ENCODE measurements at places on chromosomes 13 and 19. TPM values are rescaled to one million over a fixed set of nuclear protein-coding genes. Genes with fewer than 3 reads are reported as not detected.

The ZNF616 gene
- total RNA-seq, result 18.6 TPM

The MYBPC2 gene
- total RNA-seq, result not detected

The MIDN gene
- total RNA-seq, result 34.0 TPM

The ZNF573 gene
- 30.5 TPM for total RNA-seq

The ASF1B gene
- total RNA-seq, result 3.0 TPM

The IGFL2 gene
- 0.47 TPM for total RNA-seq

The RHPN2 gene
- 0.14 TPM for total RNA-seq

DNA sequence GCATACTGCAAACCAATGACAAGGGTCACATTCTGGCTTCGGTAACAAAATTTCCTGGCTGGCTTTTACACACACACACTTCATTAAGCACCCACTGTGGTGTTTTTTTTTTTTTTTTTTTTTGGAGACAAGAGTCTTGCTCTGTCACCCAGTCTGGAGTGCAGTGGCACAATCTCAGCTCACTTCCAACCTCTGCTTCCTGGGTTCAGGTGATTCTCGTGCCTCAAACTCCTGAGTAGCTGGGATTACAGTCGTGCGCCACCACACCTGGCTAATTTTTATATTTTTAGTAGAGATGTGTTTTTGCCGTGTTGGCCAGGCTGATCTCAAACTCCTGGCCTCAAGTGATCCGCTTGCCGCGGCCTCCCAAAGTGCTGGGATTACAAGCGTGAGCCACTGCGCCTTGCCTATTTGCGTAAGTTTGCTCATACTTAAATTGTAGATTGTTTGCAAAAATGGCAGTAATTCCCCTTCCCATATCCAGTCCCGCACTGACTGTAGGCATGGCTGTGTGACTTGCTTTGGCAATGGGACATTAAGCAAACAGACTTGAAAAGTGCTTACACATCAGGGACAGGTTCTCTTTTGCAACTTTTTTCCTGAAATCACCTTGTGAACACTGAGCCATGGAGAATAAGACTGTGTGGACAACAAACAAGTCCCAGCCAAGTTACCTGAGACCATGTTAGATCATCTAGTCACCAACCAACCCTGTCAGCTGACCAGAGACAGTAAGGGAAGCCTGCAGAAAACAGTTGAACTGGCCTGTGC lies 42.1 kb upstream of the EBPL start:
- DNase-seq, result no peak

GRCh38 chr13:79401259-79402070 lies 4.6 kb downstream of the RBM26 start:
- peak; percentile 47 for DNase-seq

GRCh38 chr13:31168166-31168565 lies 6.5 kb upstream of the HSPH1 start:
- no peak for DNase-seq

DNA sequence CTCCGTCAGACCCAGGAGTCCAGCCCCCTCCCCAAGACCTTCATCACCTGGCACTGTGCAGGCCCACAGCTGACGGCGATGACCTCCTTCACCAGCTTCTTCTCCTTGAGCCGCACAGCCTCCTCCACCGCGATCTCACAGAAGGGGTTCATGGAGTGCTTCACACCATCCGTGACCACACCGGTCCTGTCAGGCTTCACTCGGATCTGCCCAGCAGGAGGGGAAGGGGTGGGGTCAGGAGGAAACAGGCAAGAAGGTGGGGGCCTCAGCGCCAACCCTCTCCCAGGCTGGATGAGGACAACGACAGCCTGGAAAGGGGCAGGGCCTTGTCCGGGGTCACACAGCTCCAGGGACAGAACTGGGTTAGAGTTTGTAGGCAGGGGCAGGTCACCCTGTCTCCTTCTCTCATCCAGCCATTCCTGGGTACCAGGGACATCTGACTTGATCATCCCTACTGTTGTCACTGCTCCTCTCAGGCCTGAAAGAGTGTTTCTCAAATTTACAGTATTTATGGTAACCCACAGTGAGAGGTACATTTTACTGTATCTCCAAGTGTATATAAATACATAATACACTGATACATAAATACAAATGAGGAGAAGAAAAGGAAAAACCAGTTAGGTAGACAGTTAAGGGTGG lies 12.0 kb downstream of the ETFB start:
- no peak for DNase-seq

GRCh38 chr19:32318884-32319520 lies 26.4 kb upstream of the ZNF507 start:
- DNase-seq, result no peak

DNA sequence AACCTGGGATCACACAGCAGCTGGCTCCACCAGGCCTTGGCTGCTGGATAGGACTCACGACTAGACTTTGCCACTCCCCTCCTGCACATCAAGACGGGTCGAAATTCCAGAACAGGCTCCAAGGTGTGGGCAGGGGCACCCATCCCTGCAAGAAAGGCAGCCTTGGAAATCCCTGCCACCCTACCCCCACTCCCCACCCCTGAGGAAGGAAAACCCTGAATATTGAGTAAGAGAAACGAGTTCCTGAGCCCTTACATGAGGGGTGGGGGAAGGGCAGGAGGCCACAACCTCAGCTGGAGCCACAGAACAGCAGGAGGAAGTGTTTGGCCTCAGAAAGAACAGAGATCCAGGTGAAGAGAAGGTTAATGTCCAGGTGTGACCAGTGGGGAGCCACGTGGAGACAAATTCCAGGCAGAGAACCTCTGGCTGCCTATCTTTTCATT lies 20.1 kb downstream of the DEDD2 start:
- DNase-seq, result no peak

- no peak for DNase-seq
These were observed 58.7 kb downstream of the MRPL57 start for GRCh38 chr13:21235174-21235573.

GRCh38 chr13:113930671-113931637 lies 42.9 kb downstream of the C13orf46 start:
- DNase-seq, result no peak

DNA sequence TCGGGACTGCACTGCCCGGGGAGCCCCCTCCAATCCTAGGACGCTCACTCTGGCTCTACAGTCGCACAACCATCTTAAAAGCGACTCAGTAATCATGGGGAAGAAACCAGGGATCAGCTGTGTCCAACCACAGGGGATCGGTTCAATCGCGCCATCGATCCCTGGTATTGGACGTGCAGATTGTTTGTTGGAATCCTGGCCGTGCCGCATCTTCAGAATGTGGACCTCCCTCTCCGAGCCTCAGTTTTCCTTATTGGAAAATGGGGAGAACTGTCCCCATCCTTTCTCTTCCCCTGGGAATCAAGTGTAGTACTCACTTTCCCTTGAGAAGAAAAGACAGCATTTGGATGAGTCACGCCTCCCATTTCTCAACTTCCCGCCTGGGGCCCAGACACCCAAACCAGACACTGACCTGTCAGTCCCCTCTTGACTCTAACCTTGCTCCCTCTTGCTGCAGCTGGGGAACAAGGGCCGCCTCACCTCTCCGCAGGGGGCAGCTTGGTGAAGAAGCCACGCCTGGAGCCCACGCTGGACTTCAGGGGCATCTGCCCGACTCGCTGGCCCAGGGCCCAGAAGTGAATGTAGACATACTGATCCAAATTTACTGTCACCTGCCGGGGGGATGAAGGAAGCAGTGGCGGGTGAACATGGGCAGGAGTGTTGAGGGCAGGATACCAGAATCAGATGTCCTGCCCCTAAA lies 17.6 kb downstream of the EMP3 start:
- DNase-seq, result no peak

DNA sequence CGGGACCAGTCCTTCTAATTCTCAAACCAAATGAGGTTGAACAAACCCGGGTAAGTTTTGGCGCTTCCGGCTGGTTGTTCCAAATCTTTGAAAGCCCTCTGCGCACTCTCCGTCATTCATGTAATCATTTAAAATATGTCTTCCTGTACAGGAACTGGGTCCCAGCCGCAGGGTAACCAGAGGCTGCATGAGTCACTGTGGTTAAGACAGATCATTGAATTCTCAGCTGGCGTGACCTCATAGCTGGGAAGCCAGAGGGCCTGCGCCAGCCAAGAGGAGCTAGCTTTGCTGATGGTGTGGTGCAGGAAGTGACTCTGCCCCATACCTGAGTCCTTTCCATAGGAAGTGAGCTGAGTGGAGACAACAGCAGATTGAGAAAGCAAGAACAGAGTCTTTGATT lies 135.2 kb downstream of the TSHZ3 start:
- peak; percentile 92 for DNase-seq

- DNase-seq, result no peak
These were observed 1.2 kb downstream of the DAPK3 start for GRCh38 chr19:3969435-3970312.

DNA sequence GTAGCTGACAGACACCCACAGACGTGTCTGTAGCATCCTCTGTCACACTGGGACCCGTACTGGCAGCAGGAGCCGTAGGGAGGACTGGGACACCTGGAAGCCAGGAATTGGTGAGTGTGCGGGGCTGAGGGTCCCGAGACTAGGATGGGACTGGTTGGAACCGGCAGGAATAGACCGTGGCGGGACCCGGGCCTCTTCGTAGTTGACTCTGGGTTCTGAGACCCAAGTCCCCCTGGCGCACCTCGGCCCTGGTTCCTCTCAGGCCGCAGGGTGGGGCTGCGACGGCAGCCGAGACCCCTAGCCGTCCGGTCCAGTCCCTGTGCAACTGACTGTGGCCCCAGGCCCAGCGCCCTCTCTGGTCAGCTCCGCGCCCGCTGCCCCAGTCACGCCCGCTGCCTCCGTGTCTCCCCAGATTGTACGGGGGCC lies 64.7 kb downstream of the ZNF823 start:
- DNase-seq, result no peak

DNA sequence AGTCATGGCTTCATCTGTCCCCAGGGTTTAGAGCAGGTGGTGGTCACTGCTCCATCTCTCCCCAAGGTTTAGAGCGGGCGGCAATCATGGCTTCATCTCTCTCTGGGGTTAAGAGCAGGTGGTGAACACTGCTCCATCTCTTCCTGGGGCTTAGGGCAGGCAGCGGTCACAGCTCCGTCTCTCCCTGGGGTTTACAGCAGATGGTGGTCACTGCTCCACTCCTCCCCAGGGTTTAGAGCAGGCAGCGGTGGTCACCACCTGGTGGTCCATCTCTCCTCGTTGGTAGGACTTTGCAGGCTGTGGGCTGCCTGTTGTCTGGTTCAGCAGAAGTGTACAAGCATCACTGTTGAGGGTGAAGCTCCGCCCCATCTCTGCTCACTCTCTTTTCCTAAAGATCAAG lies 52.8 kb upstream of the ARHGEF7 start:
- no peak for DNase-seq

DNA sequence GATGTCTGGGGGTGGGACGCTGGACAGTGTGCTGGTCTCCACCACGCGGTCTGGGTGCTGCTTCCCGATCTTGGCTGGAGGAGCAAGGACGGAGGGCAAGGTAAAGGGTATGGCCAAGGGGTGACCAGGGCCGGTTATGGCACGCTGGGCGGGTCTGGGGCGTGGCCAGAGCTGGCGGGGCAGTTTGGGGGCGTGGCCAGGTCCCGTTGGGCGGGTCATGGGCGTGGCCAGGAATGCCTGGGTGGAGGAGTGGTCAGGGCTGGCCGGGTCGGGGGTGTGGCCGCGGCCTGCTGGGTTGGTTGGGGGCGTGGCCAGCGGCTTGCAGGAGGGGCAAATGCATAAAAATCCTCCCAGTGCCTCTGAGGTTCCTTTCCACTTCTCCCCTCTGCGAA lies 19.2 kb downstream of the GPX4 start:
- no peak for DNase-seq

GRCh38 chr19:42386974-42387707 lies 3.0 kb downstream of the CNFN start:
- peak; percentile 62 for DNase-seq

DNA sequence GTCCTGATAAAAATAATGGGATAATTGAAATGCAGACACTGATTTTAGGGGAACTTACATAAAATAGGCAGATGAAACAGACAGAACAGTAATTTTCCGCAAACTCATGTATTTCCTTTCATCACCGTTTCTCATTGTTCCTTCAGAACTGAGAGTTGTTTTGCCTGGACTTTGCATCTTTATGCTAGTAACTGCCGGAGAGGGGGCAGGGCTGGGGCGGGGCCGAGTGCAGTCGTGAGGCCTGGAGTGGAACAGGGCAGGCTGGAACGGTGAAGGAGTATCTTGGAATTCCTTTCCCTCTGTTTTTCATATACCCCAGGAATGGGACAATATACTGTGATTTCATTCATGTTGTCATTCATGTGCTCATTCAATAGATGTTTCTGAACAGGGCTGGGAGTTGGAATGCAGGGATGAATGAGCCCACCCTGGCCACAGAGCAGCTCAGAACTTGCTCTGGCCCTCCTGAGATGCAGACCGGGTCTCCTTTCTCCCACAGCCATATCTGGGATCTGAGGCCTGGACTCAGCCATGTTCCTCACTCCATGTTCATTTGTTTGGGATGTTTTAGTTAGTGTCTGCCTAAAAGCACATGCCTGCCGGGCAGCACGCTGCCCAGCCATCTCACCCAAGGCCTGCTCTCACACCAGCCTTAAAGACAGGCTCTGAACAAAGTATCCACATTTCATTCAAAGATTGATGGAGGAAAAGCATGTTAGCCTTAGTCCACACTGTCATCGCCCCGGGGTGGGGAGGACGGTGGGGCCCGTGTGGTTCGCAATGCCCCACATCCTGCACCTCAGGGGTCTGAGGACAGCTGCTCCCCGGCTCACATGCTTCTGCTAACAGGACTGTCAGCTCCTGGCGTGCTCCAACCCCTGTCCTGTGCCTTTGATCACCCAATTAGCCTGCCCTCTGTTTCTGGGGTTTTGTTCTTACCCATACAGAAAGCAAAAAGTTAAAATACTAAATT lies 92.9 kb downstream of the SOX1 start:
- DNase-seq, result no peak

DNA sequence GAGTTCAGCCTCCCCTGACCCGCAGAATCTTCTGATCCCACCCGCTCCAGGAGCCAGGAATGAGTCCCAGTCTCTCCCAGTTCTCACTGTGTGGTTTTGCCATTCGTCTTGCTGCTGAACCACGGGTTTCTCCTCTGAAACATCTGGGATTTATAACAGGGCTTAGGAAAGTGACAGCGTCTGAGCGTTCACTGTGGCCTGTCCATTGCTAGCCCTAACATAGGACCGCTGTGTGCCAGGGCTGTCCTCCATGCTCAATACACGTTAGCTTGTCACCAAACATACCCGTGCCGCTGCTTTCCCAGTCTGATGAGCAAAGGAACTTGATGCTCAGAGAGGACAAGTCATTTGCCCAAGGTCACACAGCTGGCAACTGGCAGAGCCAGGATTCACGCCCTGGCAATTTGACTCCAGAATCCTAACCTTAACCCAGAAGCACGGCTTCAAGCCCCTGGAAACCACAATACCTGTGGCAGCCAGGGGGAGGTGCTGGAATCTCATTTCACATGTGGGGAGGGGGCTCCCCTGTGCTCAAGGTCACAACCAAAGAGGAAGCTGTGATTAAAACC lies 1.1 kb upstream of the APOE start:
- DNase-seq, result no peak

- no peak for DNase-seq
These were observed 11.7 kb upstream of the ACTN4 start for GRCh38 chr19:38635483-38636399.

GRCh38 chr19:56942756-56943155 lies 102.2 kb upstream of the PEG3 start:
- DNase-seq, result no peak

DNA sequence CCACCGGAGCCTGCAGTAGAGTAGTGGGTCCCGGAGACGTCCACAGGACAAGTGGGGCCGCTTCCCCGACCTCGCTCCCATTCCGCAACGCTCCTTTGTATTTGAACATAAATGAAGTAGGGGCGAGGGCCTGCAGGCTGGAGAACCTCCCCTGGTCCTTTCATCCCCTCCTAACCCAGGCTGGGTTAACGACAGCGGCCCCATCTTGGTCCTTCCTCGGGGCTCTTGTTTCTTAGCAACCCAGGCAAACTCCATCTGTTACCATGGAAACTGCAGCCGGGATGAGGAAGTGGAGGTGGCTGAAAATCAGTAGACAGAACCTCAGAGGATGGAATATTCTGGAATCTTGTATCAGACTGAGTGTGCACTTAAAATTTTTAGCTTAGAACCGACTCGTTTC lies 132.6 kb upstream of the USP29 start:
- no peak for DNase-seq
